Common myeloid progenitor, CD34-positive (primary cell): ENCODE measurements at places on chromosomes 3 and 15.

- no peak for DNase-seq
Observed at GRCh38 chr3:124210899-124211298, 219.0 kb upstream of the ROPN1 start.

- no peak for DNase-seq
Observed at GRCh38 chr3:28799084-28799483, 450.5 kb upstream of the AZI2 start.

- peak; percentile 82 for DNase-seq
Observed at GRCh38 chr3:62188681-62189375, 184.5 kb downstream of the FEZF2 start.

- DNase-seq: peak; percentile 95
Observed at GRCh38 chr3:32951410-32951811, at the start of gene CCR4. Gene CCR4 (plus strand): TSS chr3:32951644. CDS start chr3:32953423, 1,779 bp downstream.

- no peak for DNase-seq
Observed at GRCh38 chr15:69798481-69799250, 299.1 kb downstream of the TLE3 start.

DNA sequence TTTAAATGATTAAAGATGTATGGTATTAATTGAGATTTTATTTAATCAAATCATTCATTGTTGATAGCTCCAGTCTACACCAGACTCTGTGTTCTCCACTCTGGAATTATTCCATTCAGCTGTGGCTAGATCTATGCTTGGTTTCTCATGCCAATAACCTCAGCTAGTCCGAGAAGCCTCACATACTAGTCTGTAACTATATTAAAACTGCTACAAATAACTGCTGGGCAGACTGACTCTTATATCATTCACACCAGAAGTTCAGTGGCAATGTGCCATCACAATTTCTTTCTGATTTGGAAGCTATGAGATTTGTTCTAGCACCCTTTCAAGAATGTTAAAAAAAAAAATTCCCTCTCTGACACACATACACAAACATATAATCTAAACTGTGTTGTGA, 947.3 kb downstream of the ROBO1 start:
- no peak for DNase-seq
